RCC 7860 (cell line): ENCODE measurements at places on chromosomes 6 and 20.
A peak's percentile ranks its signal among the peaks of the same experiment; 100 is the strongest.

- DNase-seq, result no peak
Measured at GRCh38 chr6:4491501-4492260, 284.5 kb upstream of the CDYL start.

DNA sequence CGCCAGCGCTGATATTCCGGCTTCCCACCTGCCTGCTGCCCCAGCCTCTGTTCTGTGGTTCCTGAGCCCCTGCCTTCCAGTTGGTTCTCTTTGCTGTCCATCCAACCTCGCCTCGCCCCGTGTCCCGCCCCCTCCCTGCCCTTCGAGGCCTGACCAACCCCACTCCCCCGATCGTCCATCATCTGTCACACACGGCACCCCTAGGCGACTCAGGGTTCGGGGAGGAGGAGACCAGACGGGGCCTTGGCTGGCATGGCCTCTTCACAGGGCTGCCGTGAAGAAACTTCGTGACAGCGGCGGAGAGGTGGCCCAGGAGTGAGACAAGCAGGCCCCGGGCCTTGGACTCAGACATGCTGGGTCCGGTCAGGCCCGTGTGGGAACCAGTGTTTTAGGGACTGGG, 226.1 kb downstream of the QKI start:
- DNase-seq, result no peak

DNA sequence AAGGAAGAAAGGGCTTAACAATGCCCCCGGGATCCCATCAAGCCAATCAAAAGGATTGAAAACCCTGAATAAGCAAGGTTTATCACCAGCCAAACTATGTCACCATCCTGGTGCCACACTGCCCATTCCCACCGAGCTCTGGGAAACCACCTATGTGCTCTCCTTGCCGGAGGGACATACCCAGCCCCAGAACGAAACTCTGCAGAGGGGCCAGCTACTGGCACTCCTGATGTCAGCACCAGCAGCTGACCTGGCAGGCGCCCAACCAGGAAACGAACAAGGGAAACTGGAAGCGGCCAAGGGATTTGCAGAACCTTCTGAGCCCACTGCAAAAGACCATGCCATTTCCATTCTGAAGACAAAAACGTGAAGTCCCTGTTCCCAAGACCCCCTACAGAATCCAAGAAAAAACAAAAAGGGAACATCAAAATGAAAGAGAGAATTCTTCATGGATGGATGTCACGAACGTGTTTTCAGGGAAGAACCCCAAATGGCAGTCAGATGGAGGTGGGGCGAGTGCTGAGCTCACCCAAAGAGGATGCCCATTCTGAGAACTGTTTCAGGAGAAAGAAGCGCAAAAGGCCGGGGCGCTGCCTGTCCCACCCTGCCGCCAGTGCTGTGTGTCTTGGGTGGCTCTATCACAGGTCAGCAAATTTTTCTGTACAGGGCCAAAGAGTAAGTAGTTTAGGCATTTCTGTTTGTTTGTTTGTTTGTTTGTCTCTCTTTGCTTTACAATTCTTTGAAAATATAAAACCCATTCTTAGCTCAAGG, 305.2 kb downstream of the ESR1 start:
- DNase-seq, result no peak

DNA sequence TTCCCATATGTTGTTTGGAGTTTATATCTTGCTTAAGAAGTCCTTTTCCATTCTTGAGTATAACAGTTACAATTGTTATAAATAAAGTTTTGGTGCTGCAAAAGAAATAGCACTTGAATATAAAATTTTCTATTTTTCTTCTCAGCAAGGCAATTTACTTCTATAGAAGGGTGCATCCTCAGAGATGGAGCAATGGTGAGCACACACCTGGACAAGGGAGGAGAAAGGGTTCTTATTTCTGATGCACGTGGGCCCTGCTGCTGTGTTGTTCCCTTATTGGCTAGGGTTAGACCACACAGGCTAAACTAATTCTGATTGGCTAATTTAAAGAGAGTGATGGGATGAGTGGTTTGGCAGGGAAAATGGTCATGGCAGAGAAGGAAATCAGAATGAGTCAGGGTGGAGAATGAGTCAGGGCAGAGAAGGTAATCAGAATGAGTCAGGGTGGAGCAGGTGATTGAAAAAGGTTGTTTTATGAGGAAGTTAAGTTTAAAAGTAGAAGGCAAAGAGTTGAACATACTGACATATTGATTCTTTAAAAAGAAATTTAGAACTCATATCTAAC, 38.0 kb downstream of the CST8 start:
- peak; percentile 8 for DNase-seq

DNA sequence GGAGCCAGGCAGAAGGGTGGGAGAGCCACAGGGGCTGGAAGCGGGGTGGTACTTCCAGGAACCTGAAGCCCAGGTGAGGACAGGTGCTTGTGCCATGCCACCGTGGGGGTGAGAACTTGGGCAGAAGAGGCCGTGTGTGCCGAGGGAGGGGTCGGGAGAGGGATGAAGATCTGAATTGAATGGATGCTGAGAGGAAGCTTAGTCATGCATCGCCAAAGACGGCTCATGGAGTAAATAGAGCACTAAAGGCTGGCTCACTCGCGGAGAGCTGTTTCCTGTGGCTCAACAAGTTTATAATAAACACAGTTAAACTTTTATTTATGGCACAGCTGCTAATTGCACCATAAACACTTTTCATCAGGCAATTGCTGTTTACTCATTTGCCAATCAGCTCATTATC, 21.7 kb upstream of the MYT1 start:
- DNase-seq, result no peak
